K562 (cell line): ENCODE measurements at places on chromosomes 3 and 15. TPM values are rescaled to one million over a fixed set of nuclear protein-coding genes. Genes with fewer than 3 reads are reported as not detected.

GRAMD2A gene
- 0.08 TPM in 1 of 2 replicates, not detected in the other for polyA plus RNA-seq

FAM107A gene
- polyA plus RNA-seq: not detected in 2 replicates

IQCF5 gene
- not detected in 2 replicates for polyA plus RNA-seq

CPA3 gene
- polyA plus RNA-seq: not detected in 2 replicates

SHF gene
- polyA plus RNA-seq: 0.66 and 0.85 TPM in 2 replicates

CCDC71 gene
- polyA plus RNA-seq: 19.3 and 21.7 TPM in 2 replicates

LIPH gene
- polyA plus RNA-seq: 0.46 and 1.2 TPM in 2 replicates

SEMA5B gene
- polyA plus RNA-seq: not detected in 2 replicates

RGMA gene
- not detected in 2 replicates for polyA plus RNA-seq

CLN6 gene
- polyA plus RNA-seq: 47.5 and 60.1 TPM in 2 replicates

GPD1L gene
- 9.9 and 10.2 TPM in 2 replicates for polyA plus RNA-seq

NPAP1 gene
- polyA plus RNA-seq: not detected in 2 replicates

CCR8 gene
- not detected in 2 replicates for polyA plus RNA-seq

ARID3B gene
- 14.1 and 15.1 TPM in 2 replicates for polyA plus RNA-seq

EFCAB12 gene
- polyA plus RNA-seq: 0.56 and 0.69 TPM in 2 replicates

KBTBD13 gene
- 0.12 and 0.22 TPM in 2 replicates for polyA plus RNA-seq

SLC12A1 gene
- polyA plus RNA-seq: not detected in 2 replicates

FGD5 gene
- not detected in 2 replicates for polyA plus RNA-seq

CDHR4 gene
- polyA plus RNA-seq: 0.28 TPM in 1 of 2 replicates, not detected in the other

DNA sequence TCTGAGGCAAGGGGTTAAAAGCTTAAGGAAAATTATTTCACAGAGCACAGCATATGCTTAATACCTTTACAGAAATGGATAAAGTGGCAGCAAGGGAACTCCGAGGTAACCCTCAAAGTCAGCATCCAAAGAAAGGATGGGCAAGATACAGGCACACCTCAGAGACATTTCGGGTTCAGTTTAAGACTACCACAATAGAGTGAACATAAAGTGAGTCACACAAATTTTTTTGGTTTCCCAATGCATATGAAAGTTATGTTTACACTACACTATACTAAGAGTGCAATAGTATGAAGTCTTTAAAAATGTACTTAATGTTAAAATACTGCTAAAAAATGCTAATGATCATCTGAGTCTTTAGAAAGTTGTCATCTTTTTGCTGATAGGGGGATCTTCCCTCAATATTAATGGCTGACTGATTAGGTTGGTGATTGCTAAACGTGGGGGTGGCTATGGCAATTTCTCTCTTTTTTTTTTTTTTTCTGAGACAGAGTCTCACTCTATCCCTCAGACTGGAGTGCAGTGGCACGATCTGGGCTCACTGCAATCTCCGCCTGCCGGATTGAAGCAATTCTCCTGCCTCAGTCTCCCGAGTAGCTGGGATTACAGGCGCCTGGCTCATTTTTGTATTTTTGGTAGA is 10.0 kb downstream of the UBR1 start:
- no peak for DNase-seq

DNA sequence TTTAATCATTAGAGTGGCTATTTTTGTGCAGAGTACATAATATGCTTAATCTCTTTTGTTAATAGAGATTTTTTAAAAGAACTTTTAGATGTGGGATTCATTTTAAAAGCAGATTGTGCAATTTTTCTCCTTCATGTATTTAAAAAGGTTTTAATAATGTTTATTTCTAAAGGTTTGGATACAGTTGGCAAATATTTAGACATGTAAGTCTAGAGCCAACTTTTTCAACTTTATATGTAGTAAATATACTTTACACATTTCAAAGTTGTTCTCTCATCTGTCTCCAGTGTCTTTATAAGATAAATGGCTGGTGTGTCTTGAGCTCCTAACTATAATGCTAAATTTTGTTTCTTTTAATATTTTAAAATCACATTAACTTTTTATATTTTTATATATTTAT is 22.7 kb upstream of the GOLGA8B start:
- no peak for DNase-seq

- no peak for DNase-seq
These were observed 1186.7 kb upstream of the EPHA6 start for GRCh38 chr3:95627697-95628096.

DNA sequence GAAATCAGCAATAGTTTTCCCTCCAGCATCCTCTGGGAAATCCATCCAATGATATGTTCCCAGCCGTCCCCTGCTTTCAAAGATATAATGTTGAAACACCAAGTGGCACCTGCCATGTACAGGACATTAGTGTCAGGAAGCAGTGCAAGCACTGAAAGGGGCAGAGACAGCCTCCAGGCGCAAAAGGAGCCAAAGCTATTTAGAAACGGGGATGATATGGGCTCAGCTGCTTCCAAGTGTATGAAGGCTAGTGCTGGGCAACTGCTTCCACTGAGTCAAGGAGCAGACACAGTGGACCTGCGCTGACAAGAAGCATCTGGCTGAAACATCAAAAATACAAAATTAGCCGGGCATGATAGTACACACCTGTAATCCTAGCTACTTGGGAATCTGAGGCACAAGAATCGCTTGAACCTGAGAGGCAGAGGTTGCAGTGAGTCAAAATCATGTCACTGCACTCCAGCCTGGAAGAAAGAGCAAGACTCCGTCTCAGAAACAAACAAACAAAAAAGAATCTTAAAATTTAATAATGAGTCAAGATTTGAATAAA is 119.7 kb downstream of the AQP9 start:
- DNase-seq: no peak

- no peak for DNase-seq
These were observed 733.0 kb downstream of the TUSC7 start for GRCh38 chr3:117442566-117442965.

- DNase-seq: no peak
These were observed 42.3 kb upstream of the CORO2B start for GRCh38 chr15:68536331-68537095.

DNA sequence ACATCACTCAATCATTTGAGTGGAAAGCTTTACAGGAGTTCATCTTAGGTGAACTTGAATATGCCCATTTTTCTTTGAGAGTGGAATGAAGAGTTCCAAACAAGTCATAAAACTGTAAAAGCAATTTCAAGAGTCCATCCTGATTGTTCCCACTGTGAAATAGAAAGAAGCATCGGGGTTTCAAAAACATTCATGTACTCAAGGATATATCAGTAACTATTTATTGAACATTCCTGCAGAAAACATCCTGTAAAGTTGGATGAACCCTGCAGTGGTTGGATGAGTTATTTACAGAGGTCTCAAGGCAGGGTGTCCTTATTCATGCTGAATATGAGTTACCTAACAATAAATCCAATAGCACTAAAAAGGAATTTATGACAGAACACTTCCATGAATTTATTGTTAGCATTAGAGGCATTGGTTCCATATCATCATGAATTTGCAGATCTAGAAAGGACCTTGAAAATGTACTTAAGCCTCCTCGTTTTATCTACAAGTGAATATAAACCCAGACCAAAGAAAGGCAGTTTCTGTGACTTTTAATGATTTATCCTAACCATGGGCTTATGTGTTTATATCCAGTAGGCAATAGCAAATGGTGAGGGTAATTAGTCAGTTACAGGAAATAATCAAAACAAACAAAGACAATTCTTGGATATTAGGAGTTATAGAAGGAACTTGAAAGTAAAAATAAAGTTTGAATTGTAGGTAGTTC is 361.9 kb upstream of the KCNMB2 start:
- no peak for DNase-seq

- no peak for DNase-seq
These were observed 20.4 kb downstream of the ACSBG1 start for GRCh38 chr15:78213956-78214355.

GRCh38 chr3:66638717-66639116 is 137.9 kb upstream of the LRIG1 start:
- no peak for DNase-seq

- no peak for DNase-seq
These were observed 222.5 kb downstream of the MAGI1 start for GRCh38 chr3:65816208-65816607.

DNA sequence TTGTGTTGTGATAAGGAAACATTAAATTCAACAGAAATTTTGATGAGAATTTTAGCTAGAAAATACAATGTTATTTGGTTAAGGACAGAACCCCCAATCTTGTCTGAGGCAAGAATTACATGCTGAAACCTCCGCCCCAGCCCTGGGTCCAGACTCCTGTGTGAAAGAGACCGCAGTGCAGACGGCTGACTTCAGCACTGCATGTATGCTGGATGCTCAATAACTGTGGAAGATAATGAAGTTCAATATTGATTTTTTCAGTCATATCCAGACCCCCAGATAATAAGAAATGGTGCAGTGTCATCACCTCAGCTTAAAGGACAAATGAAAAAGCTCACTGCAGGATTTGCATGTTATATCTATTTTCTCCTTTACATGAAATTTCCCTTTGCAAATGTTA is 188.3 kb upstream of the CNTN4 start:
- no peak for DNase-seq

GRCh38 chr3:10725067-10725466 is 91.0 kb upstream of the SLC6A11 start:
- DNase-seq: peak; percentile 22

- DNase-seq: no peak
These were observed 4.0 kb upstream of the A4GNT start for GRCh38 chr3:138136201-138136600.

- no peak for DNase-seq
These were observed 56.9 kb downstream of the ROPN1B start for GRCh38 chr3:126025862-126026261.

DNA sequence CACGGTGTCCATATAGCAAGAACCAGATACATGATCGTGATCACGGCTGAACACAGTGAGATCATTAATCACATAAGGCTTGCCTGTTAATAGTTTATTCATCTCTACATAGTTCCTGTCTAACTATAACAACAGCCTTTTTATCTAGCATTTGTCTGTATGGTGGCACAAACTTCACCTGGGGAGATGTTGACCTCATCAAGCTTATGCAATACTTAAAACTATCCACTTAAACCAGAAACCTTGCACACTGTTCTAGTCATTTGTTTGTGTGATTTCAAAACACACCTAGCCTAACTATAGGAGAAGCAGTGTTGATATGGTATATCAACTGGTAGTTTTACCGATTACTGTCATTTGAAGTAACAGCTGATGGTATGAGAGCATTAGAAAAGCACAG is 124.8 kb downstream of the VPS13C start:
- DNase-seq: no peak

DNA sequence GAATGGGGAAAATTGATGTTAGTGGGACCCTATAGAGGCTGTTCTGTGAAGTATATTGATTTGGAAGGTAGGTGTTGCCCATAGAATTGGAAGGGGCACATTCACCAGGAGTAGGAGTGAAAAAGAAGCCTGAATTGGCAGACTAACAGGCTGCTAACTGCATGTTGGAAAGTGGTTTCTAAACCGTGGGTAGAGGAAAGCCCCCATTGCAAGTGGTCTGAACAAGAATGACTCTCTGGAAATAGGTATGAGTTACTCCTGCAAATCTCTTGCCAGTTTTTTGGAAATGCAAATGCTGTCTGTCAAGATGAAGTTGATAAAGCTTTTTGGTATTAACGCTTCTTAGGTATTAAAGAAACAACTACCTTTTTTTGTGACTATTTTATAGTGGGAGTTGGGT is 3.5 kb downstream of the UBE2E1 start:
- no peak for DNase-seq

DNA sequence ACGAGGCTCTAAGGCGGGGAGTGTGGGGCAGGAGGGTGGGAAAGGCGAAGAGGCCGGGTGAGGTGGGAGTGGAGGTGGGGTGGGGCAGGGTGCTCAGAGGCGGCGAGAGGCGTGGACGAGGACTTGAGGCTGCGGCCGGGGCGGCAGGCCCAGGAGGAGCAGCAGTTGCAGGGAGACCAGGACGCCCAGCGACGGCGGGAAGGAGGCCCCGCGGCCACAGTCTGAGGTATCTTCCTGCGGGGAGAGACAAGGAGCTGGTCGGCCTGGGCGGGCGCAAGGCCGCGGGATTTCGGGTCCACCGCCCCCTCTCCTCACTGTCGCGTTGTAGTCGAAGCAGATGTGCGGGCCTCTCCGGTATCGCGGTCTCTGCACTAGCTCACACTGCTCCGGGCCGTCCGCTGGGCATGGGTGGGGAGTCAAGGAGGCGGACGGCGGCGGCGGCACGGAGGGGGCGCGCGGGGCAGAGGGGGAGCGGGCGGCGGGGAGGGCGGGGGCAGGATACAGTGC is 5.3 kb upstream of the TMEM115 start:
- DNase-seq: no peak

DNA sequence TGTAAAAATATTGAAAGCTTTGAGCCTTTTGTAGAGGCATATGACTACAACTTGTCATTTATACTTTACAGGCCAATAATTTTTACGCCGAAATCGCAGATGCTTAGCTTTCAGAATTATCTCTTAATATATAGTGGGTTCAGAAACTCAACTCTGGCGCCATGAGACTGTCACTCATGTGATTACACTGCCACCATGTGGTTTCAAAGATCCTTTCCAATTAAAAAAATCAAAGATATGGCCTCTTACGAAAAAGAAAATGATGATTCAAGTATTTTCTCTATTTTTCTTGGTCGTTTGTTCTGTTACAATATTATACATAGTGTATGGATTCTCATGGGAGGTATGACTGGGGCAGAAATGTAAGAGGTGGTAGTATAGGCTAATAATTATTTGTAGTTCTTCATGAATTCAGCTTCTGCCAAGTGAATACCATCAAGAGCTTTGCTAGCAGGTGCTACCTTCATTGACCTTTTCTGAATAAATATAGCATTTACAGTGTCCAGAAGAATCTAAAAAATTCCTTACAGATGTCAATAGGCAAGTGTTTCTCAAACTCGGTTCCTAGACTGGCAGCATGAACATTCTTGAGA is 751.7 kb upstream of the GOLIM4 start:
- no peak for DNase-seq

GRCh38 chr3:116815831-116816588 is 106.4 kb downstream of the TUSC7 start:
- DNase-seq: no peak

DNA sequence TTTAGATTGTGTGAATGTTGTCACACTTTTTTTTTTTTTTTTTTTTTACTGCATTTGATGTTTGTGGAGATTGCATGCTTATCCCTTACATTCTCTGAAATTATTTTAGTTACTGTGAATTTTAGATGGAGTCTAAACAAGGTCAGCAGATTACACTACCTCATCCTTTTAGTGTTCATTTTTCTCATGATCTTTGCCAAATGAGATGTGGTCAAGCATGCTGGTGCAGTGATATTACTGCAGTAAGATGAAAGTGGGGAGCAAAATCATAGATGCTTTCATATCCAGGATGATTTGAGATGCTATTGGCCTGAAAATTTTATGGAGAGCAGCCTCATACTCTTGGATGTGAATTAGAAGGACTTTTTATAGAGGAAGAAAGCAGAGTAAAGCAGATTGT is 45.8 kb downstream of the SLC25A26 start:
- no peak for DNase-seq

DNA sequence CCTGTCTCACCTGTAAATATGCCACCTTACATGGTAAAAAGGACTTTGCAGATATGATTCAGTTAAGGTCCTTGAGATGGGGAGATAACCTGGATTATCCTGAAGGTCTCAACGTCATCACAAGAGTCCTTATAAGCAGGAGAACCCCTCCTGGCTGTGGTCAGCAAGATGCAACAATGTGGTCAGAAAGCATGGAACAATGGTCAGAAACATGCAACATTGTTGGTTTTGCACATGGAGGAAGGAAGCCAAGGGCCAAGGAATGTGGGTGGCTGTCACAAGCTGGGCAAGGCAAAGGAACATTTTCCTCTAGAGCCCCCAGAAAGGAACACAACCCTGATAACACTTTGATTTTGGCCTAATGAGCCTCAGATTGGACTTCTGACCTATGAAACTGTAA is 9.4 kb upstream of the SUMF1 start:
- DNase-seq: no peak
